ENCODE measurements at places on chromosomes 1 and 21.

- no peaks in the 10 kb centered on the region for H3K4me1 ChIP-seq
- DNase-seq = no peak
- H3K4me3 ChIP-seq = no peak overlapping the region
- H3K27ac ChIP-seq = no peak overlapping the region
These were observed 18.1 kb upstream of the PCP4 start for GRCh38 chr21:39849014-39849655.

- H3K27ac ChIP-seq = no peak overlapping the region
- H3K4me3 ChIP-seq = no peak overlapping the region
- H3K27me3 ChIP-seq = no peaks in the 10 kb centered on the region
- no peak for DNase-seq
These were observed 223.4 kb downstream of the DSCAM start for GRCh38 chr21:40623528-40623927.

GRCh38 chr1:181424786-181425403, 58.4 kb upstream of the CACNA1E start:
- H3K4me1 ChIP-seq = no peaks in the 10 kb centered on the region
- H3K4me3 ChIP-seq = no peak overlapping the region
- no peak overlapping the region for H3K27ac ChIP-seq
- H3K27me3 ChIP-seq = no peaks in the 10 kb centered on the region
- peak; percentile 79 for DNase-seq

GRCh38 chr1:228543396-228543795, 56.2 kb downstream of the RNF187 start:
- no peaks in the 10 kb centered on the region for H3K36me3 ChIP-seq
- no peak for DNase-seq
- no peaks in the 10 kb centered on the region for H3K4me1 ChIP-seq
- H3K4me3 ChIP-seq = no peak overlapping the region

DNA sequence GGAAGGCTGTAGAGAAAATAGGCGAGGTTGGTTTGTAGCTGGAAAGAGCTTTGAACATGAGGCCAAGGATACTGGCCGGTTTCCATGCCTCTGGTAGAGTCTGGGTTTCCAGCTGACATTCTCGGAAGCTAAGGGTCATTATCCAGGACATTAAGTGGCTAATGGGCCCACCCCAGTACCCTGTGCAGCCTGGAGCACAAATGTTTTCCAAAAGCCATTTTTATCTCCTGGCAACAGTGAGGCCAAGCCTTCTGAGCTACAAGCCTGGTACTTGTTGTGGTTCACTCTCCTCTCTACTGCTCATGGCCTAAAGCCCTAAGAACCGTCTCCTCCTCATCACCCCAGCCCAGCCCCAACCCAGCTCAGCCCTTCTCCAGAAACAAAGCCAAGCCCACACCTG, 122.9 kb downstream of the DMRTA2 start:
- H3K27me3 ChIP-seq = 0 out of 2 replicates have a peak, but pooled peaks cover 2% of the 10 kb centered on the region
- H3K36me3 ChIP-seq = no peaks in the 10 kb centered on the region
- DNase-seq = no peak
- H3K4me1 ChIP-seq = no peaks in the 10 kb centered on the region
- H3K27ac ChIP-seq = no peak overlapping the region

All from SJSA1 (cell line).